ENCODE measurements at places on chromosomes 7 and 10. TPM values are rescaled to one million over a fixed set of nuclear protein-coding genes. Genes with fewer than 3 reads are reported as not detected.

DNA sequence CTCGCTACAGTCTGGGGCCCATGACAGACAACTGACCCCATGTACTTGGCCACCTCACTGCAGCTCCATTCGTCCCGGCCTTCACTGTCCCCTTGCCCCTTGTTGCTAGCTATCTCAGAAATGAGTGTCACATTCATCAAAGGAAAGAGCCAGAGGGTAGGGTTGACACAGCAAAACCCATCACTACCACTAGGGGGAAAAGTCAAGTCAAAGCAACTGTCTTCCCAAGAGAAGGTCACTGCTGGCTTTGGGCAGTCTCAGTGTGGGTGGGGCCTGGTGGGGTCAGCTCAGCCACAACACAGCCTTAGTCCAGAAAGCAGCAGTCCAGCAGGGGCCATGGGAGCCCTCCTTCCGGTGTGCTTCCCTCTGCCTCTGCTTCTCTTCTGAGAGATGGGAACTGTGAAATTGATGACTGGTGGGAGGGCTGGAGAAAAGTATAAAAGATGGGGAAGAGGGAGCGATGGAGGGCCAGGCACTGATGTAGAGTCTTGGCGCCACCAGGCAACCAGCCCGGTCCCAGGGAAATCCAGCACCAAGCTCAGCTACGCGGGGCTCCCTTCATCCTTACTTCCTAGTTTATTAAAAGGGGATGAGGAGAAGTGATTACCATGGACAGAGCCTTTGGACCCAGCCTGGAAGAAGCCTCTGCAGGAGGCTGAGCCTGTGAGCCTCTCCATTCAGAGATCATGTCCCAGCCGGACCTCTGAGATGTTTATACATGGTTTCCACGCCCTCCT is 58.0 kb downstream of the PLXNA4 start:
- DNase-seq, result no peak

- DNase-seq, result no peak
Observed at GRCh38 chr7:84324136-84324630, 129.6 kb upstream of the SEMA3A start.

DNA sequence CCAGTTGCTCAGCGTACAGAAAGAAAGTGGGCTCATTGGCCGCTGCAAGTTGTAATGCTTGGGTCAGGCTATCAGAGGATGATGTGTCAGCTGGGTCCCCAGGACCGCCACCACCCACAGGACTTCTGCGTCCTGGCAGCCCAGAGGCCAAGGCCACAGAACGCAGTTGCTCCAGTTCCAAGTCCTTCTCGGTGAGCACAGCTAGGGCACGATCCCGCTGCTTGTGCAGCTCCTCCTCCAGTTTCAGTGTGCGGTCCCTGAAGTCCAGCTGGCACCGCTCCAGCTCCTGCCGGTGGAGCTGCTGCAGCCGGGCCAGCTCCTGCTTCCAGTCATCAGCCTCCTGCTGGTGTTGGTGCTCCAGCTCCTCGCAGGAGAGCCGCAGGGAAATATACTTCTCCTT is 3.0 kb downstream of the GCC1 start:
- DNase-seq, result peak; percentile 91

- no peak for DNase-seq
Observed at GRCh38 chr7:77352665-77353406, 63.3 kb downstream of the GSAP start.

DNA sequence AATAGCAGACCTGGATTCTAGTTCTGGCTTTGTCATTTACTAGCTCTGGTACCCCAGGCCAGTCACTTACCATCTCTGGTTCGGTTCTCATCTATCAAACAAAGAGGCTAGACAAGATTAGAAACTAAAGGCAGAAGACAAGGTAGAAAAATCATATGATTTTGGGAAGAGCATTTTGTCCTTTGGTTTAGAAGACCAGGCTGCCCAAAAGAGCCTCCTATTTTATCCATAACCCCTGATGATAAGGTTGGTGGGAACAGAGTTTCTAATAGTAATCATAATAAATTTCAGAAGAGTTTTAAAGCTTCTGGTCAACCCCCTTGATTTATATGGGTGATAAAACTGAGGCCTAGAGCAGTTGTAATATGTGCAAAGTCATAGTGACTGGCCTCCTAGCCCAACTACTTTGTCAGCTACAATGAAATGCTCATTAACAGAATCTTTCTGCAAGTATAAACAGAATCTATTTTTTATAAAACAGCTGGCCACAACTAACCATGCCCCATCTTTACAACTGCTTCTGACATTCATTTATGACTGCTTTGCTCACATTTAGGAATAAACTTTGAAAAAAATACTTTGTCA is 23.4 kb downstream of the COX15 start:
- DNase-seq, result no peak

DNA sequence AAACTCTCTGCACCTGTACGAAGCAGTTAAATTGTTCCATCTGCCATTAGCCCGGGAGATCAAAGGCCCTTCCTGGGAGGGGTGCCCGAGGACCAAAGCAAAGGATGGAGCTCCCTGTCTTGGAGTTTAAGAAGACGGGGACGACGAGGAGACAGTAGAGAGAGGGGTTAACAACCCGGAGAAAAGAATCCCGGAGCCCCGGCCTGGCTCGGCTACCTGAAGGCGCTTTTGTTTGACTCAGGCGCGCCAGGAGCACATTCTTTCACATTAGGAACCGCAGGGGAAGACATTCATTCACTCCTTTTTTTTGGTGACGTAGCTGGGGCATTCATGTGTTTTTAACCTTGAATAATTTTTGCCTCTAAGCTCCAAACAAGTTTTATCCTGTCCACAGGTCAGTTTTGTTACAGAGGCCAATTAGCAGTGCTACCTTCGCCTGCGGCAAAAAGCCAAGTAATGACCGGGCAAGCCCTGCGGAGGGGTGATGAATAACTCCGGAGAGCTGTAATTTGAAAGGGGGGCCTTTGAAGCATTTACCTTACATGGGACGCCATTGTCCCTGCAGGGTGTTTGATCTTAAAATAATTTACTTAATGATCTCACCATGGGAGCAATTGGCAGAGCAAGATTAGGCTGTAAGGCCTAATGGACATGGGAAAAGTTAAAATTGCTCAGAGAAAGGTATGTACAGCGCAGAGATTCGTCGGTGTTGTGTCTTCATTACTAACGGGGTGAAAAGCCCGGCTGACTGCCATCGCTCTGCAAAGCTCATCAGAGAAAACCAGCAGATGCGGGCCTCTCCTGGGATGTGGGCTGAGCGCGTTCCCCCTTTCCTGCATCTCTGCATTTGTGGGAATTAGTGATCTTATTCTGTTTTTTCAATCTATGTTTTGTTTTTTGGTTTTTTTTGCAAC is 258.0 kb upstream of the SP4 start:
- DNase-seq, result no peak

- DNase-seq, result no peak
Observed at GRCh38 chr10:13490503-13490902, 38.3 kb downstream of the BEND7 start.

Gene TDRD1
- 0.26 TPM for total RNA-seq

Gene AMZ1
- total RNA-seq, result not detected

Gene CALY
- total RNA-seq, result not detected

Gene LRRC17
- 1.0 TPM for total RNA-seq

Measured in psoas muscle (tissue), 8 donors.